ENCODE measurements at places on chromosomes 6 and 20. TPM values are rescaled to one million over a fixed set of nuclear protein-coding genes. Genes with fewer than 3 reads are reported as not detected.

DNA sequence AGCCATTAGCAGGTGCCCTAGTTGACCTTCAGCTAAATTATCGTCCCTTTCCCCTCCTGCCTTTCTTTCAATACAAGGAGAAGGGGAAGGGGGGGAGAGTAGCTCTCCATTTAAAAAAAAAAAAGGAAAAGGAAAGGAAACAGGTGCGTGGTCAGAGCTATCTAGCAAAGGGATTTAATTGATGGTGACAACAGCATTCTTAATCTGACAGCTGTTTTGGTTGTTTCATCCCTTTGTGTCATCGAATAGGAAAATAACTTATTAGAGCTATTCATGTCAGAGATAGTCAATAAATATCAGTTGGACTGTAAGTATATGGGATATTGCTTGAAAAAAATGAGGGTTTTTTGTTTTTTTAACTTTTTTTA, 195.2 kb upstream of the SASH1 start:
- no peak for DNase-seq

GRCh38 chr6:170407200-170407599, 100.6 kb downstream of the FAM120B start:
- DNase-seq = no peak

DNA sequence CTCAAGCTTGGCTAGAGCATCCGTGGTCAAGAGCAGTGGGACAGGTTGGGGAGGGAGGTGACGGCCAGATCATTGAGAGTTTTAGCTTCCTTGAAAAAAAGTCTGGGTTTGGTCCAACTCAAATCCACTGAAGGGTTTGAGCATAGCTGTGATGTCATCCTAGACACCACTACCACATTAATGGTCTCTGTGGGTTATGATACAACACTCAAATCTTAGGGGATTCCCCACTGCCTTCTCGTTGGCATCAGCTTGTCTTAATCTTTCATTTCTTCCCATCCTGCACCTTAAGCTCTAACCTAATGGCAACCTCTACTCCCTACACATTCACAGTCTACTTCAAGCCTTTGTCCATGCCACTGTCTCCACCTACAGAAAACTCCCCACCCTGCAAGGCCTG, 77.3 kb downstream of the BMP6 start:
- DNase-seq = no peak

DTD1 gene
- 46.1 TPM for total RNA-seq

- no peak for DNase-seq
Observed at GRCh38 chr20:43571310-43571709, 12.5 kb downstream of the SGK2 start.

DNA sequence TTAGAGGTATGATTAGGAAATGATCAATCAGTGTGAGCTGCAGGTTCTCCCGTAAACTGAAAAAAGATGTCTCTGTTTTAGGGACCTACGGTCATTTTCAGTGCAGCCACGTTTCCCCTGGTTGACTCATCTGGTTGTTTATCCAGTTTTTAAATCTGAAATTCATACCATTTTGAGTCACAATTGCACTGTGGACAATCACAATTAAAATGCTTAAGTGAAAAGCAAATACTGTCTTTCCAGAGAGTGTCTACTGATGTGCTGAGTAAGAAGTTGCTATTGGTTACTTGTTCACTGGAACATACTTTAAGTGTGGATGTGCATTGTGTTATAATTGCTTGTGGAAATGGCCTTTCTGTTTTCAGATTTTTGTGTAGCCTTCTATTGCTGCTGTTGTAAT, 305.1 kb upstream of the SASH1 start:
- no peak for DNase-seq

DNA sequence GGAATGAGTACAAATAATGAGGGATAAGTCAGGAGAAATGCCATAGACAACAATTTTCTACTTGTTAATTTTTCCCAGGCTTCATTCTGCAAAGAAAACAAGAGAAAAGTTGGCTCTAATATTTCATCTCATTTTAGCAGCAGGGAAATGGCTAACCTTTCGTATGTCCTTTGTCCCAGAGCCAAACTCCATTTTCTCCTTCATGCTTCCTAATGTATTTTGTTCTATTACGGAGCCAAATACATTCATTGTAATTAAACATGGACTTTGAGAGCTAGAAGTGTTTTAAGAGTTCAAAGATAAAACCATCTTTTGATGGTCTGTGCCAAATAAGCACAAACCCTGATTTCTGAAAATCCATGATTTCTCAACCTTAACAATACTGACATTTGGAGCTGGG, 136.9 kb downstream of the PTCHD4 start:
- DNase-seq = no peak

DNA sequence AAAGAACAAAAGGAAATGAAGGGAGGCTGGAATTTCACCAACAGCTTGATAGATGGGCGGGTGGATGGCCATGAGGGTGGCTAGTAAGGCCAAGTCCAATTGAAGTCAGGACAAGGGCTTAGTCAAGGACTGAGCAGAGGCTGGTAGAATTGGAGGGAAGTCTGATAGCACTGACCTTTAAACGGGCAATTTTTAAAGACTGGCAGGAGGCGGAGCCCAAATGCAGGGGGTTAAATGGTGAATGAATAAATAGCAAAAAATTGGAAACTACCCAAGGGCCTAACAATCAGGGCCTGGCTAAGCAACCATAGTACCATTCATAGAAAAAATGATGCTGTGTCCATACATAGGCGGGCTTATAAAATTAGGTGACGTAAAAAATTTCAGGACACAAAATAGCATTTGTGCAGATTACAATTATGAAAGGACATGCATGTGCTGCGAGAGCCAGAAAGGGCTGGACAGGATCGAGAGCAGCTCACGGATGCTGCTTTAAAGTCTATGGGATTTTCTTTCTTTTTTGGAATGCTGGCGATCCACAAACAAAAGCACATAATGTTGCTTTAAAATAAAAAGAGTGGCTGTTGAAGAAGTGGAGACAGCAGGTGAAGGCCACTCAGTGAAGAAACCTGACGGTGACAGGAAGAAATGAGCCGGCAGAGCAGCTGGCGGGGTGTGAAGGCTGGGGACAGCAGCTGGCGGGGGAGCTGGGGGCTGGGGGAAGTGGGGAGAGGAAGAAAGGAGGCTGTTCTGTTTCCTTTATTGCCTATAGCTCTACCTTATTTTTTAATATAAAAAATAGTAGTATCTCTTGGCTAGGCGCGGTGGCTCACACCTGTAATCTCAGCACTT, 42.8 kb upstream of the TAF8 start:
- DNase-seq = no peak

DNA sequence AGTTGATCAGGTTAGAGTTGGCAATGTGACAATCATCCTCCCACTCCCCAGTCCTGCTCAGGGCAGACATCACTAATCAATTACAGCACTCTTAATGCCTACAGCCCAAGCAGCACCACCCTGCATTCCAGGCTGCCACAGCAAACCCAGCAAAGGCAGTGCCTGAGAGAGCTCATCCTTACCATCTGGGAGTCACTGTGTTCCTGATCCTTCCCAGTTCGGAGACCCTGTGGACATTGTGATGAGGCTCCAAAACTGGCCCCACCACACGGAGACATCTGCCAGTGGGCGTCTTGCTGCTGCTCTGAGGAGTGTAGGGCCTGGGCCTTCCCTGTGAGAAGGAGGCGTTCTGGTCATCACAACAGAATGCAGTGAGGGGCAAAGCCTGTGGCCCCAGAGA, 216.5 kb upstream of the CST7 start:
- no peak for DNase-seq

DNA sequence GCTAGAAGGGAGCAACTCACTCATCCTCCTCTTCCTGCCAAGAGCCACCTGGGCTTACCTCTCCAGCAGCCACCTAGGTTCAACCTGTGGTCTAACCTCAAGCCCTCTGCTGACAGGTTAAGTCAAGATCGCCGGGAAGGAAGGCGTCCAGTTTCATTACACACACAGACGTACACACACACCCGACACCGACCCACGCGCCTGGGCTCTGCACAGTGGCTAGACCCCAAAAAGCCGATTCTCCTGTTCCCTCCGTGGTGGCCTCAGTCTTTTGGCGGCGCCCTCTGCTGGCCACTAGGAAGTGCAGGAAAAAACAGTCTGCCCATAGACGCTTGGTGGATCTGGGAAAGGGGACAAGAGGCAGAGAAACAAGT, 52.8 kb downstream of the MRPL14 start:
- DNase-seq = peak; percentile 81

DNA sequence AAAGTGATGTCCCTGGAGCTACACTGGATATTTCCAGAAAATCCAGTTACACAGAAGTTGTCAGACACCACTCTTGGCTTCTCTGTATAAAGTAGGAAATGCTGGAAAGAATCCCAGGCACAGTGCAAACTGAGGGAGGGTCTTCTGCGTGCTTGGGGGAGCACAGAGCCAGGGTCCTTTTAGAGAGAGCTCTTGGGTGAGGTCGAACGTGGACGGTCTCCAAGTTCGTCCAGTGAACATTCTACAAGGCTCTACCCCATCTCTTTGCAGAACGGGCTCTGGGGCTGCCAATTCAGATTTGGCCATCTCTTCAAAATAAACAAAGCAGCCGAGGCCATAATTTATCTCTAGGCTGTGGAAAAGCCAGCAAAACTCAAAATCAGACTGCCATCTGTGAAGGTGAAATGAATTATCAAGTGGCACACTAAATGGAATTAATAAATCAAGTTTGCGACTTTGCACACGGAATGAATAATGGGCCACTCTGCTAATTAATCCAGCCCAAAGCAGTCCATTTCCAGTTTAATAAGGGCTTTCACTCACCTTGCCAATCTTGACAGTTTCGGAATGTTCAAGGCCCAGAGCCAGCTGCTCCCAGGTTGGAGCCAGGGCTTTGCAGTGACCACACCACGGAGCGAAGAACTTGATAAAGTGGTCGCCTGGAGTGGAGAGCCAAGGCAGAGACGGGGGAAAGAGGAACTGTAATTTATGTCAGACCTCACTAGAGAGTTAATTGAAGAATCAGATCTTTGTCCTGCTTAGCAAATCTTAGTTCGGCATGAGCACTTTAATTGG, 19.3 kb downstream of the TXNDC5 start:
- no peak for DNase-seq

DNA sequence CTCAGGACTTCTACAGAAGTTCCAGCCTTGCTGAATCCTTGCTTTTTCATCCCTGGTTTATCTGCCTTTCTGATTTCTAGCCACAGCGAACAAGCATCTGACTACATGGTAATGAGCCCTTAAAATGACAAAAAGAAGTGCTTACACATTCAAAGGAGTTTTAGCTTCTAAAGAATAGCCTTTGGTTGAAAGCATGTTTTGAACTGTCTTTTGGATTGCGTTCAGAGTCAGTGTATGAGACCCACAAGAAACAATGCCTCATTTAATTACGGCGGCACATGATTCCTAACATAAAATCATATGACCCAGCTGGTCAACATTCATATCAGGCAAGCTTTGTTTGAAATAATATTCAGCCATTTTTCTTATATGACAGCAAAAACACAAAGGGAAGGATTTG, 784.2 kb downstream of the KIF16B start:
- DNase-seq = no peak

CGA gene
- not detected for total RNA-seq

PKHD1 gene
- total RNA-seq = not detected

- peak; percentile 85 for DNase-seq
Observed at GRCh38 chr6:108966855-108967755, 118.9 kb downstream of the ARMC2 start.

GRCh38 chr20:46324960-46325703, 16.8 kb upstream of the CDH22 start:
- DNase-seq = no peak

DNA sequence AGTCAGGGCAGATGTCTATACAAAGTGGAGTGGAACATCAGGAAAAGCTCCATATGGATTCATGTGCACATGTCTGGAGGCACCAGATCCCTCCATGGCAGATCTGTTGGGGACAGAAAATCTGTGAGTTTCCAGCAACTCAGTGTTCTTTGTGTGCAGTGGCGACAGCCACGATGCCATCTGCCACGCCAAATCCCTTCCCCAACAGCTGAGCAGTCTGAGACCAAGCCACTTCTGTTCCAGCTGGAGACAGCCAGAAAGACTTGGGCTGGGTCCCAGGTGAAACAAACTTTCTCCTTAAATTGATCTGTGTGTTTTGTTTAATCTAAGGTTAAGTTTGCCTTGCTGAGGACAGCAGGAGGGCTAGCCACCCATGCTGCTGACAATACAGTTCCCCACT, 22.9 kb downstream of the FKBP1A start:
- no peak for DNase-seq

GRCh38 chr6:158283304-158283980, 28.8 kb upstream of the TULP4 start:
- DNase-seq = no peak

NKAIN2 gene
- not detected for total RNA-seq

FAM184A gene
- 0.43 TPM for total RNA-seq

All from natural killer cell treated with Interleukin-12 subunit alpha and Interleukin-12 subunit beta and Interleukin-15 and Interleukin-18, amount 100 ng/mL, for 72 hours (primary cell).